ENCODE measurements at places on chromosomes 2 and 18. TPM values are rescaled to one million over a fixed set of nuclear protein-coding genes. Genes with fewer than 3 reads are reported as not detected.

Gene EGR4
- polyA plus RNA-seq: not detected

Gene C1QL2
- not detected for polyA plus RNA-seq

Gene UGT1A10
- not detected for polyA plus RNA-seq

Gene CAD
- polyA plus RNA-seq: 58.9 TPM

Gene PXDN
- polyA plus RNA-seq: 147 TPM

Gene PLA2R1
- polyA plus RNA-seq: 81.4 TPM

Gene SGPP2
- polyA plus RNA-seq: 16.7 TPM

Gene CNGA3
- polyA plus RNA-seq: not detected

- no peak for DNase-seq
Measured at GRCh38 chr2:88396209-88396608, 56.3 kb downstream of the FOXI3 start.

DNA sequence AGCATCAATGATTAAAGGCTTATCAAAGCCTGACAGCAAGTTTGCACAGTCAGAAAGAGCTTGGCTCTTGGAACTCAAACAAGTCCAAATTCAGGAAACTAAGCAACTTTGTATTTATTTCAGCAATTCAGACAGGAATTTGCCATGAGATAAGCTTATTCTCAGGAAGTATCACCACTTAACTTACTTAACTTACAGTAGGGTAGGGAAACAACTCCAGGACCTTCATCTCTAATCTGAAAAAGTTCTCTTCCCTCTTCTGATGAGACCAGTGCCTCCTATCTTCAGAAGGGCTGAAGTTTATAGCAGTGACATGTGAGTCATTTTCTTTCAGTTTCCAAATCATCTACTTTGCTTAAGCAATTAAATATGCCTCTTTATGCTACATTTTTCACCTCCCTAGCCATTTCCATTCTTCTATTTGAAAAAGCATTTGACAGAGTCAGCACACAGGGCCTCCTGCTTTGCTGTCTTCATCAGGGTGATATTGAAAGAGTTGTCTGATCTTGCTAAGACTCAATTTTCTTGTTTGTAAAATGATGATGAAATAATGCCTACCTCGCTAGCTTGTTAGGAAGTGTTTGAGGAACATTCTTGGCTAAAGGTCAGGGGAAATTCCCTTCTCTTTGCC lies 389.5 kb downstream of the RND3 start:
- no peak for DNase-seq

DNA sequence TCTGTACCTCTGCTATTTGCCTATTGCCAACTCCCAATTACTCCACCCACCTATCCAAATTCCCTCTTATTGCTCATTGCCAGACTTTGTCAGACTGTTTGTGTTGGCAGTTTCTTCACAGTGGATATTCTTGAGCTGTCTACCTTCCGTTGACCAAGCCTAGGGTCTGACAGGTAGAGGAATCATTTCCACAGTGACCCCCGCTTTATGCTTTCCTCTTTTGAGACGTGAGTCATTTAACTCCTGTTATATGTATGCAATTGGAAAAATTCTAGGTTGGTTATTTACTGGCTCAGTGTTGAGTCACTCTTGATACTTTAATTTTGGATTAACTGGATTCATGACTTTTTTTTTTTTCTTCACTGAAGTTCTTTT lies 187.7 kb downstream of the IRS1 start:
- no peak for DNase-seq

- no peak for DNase-seq
Measured at GRCh38 chr2:236774171-236774570, 204.5 kb downstream of the ACKR3 start.

- peak; percentile 83 for DNase-seq
Measured at GRCh38 chr2:45938649-45939511, 287.4 kb downstream of the PRKCE start.

GRCh38 chr18:75139226-75139911 lies 69.6 kb downstream of the PTGR3 start:
- DNase-seq: no peak

GRCh38 chr2:20538308-20539132 lies 91.6 kb downstream of the RHOB start:
- no peak for DNase-seq

DNA sequence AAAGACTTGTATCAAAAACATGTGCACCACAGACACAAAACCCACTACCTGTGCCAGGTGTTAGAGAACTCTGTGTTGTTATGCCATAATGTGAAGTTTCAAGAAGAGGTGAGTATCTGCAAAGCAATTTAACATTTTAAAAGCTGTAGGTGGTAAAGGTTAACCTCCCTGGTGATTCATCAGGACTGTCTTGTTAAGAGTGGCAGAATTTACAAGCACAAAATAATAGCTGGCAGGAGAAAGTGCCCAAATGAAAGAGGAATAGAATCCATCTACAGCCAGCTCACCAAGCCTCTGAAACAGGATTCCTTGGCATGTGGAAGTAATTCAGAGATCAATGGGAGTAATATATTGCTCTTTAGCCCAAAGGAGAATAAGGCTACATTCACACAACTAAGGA lies 230.7 kb downstream of the AFF3 start:
- DNase-seq: no peak

DNA sequence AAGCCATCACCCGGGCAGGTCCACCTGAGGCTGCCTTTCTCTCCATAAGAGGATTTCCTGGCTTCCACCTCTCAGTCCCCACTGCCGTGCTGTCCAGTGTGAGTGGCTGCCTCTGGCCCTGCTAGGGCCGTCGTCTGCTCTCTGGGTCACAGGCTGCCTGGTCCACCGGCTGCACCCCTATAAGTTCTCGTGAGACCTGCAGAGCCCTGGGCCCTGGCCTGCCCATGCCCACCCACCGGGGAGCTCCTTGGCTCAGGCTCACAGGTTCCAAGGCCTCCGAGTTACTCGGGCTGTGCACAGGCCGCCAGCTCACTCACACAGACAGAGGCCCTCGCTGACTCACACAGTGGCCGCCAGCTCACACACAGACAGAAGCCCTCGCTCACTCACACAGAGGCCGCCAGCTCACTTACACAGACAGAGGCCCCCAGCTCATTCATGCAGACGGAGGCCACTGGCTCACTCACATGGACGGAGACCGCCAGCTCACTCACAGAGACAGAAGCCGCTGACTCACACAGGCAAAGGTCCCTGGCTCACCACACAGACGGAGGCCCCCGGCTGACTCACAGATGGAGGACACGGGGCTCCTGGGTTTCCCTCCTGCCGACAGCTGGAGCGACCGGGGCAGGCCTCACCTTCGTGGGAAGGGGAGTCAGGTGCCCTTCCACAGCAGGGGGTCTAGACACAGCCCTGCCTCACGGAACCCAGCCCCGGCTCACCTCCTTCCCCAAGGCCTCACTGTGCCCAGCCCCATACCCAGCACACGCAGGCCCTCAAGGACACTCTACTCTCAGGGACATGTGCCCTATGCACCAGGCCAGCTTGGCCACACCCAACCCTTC lies 334.1 kb upstream of the MYT1L start:
- DNase-seq: no peak

- DNase-seq: no peak
Measured at GRCh38 chr18:26646901-26647300, 98.5 kb upstream of the KCTD1 start.

- peak; percentile 56 for DNase-seq
Measured at GRCh38 chr2:174682578-174683391, 81.5 kb downstream of the CHRNA1 start.

DNA sequence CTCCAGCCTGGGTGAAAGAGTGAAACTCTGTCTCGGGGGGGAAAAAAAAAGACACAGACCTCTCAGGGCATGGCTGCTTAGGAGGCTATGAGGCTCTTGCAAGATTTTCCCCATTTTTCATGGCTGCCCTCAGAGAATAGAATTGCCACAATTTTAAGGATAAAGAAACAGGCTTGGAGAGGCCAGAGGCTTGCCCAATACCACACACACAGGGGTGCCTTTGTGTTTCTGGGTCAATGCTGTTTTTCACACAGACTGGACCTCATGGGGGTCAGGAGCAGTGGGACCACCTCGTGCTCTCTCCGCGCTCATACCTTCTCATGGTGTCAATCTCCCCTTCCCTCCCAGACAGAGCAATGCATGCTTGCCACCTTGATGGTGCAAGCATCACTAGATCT lies 65.4 kb upstream of the ST3GAL5 start:
- no peak for DNase-seq

DNA sequence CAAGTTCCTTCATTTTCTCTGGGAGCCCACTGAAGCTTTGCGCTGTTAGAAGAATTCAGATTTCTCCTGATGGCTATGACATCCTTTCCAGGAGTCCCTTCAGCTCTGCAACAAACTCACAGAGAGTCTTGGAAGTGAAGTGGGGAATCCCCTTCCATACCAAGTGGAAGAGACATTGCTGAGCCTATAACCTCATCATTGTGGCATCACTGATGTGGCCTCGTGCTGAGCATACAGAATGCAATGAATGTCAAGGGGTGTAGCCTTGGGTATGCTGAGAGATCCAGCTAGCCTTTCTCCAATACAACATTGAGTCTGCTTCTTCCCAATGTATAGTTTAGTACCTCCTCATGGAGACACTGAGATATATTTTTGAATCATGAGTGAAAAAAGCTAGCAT lies 311.1 kb upstream of the RAB12 start:
- no peak for DNase-seq

DNA sequence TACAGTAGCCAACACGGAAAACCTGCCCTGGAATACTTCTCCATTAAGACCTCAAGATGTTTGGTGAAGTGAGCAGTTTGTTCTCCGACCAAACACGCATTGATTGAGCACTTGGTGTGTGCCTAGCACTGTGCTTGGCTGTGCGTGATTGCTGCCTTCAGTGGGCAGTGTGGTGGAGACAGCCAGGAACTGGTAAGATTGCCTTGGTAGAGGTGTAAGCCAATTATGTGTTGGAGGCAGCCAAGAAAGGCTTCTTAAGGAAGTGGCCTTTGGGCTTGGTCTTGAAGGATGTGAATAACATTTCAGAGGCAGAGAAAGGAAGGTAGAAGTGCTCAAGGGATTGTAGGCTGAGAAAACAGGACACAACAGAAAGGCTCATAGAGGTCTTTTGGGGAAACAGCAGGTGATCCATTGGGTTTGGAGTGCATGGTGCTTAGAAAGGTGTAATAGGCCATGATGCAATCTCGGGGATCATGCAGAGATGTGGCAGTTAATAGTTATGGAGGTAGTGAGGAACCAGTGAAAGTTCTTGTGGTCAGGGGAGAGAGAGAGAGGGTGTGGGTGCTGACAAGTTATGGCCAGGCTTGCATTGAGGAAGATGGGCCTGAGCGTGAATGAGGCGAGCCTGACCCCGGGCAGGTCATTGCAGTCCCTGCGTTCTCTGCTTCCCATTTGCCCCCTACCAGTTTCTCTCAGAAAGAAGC lies 6.3 kb downstream of the B3GNT2 start:
- no peak for DNase-seq

DNA sequence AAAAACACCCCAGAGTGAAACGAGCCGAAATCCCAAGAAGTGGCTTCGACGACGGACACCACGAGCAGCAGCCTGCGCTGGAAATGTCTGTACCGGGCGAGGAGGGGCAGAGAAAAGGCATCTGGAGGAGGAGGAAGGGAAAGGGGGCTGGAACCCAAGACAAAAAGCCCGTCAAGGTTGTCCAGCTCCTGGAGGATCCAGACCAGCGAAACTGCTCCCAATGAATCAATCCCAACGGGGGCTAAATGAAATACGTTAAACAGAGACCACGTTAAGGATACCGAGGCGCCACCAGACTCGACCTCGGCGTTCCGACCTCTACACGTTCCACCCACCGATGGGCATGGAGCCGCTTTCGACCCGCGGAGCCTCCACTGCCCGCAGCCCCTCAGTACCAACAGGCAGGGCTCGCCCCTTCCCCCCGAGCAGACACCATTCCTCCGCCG lies 400 bp downstream of the CCDC88A start:
- peak; percentile 52 for DNase-seq

DNA sequence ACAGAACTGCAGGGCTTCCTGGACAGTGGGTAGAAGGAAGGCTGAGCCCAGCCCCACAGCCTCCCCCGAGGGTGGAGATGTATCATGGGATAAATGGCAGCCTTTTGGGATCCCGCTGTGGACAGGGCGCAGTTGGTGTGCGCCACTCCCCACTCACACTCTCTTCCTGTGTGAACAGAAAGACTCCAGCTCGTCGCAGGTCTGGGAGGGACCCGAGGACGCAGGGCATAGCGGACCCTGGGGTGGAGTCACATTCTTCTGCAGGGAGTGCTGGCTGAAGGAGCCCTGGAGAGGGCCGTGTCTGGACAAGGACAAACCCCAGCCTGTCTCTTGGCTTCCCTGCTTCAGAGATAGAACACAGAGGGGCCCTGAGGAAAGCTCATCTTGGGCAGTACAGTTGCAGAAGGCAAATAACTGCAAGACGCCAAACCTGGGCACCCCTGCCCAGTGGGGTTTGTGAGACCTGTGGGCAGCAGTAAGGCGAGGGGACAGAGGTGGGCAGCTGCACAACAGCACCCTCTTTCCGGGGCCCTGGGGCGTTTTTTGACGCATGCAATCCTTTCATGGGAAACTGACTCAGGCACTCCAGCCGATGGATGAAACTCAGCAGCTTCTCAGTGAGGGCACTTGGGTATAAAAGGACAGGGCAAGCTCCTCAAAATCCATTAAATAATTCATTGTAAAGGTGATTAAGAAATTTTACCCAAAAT lies 101.9 kb downstream of the USP40 start:
- DNase-seq: no peak

DNA sequence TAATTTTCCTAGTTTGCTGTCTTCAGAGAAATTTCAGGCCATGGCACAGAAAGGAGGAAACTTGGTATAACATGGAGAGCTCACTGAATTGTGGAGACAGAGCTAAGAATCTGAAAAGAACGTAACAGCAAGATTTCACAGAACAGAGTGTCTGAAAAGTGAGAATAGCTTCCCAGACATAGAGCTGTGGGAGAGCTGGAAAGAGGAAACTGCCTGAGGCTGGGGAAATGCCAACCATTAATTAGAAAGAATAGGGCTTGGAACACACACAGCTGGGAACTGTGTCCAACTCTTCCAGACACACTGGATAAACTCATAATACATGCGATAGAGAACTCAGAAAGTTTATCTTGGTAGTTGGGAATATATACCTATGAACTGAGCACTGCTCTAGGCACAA lies 51.6 kb upstream of the KYNU start:
- DNase-seq: no peak
